ENCODE measurements at places on chromosomes 13 and 19.
A peak's percentile ranks its signal among the peaks of the same experiment; 100 is the strongest.

DNA sequence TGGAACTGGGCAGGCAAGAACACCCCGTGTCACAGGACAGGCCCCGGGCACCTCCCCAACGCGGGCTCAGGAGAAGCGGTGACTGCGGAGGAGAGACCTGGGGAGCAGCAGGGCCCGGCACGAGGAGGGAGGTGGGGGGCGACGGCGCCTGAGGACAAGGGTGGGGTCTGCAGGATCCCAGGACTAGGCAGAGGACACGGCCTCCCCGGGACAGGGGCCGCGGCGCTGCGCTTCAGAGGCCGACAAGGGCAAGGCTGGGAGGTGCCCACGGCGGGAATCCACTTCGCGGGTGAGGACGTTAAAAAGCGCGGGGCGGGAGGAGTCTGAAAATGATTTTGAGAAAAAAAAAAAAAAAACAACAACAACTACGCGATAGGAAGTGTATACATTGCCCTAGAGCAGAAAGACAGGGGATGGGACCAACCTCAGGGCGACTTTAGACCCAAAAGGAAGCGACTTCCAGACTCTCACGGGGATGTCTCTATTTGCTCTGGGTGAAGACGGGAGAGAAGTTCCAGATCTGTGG is 44.9 kb downstream of the ZNF611 start:
- DNase-seq, result no peak

GRCh38 chr19:7986321-7987113 is 18.9 kb downstream of the ELAVL1 start:
- peak; percentile 77 for DNase-seq

DNA sequence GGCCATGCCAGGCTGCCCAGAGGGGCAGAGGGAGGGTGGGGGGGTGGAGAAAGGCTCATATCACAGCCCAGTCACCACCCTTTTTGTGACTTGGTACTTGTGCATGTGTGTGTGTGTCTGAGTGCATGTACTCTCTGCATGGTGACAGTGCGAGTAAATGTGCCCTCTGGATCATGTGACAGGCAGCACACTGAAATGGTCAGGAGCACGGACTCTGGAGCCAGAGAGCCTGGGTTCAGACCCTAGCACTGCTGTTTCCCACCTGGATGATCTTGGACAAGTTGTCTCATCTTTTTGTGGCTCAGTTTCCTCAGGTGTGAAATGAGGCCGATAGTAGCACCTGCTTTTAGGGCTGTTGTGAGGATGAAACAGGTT is 2.0 kb downstream of the CIC start:
- DNase-seq, result no peak

- DNase-seq, result peak; percentile 84
Observed at GRCh38 chr19:48398375-48399235, 5.1 kb downstream of the GRIN2D start.

DNA sequence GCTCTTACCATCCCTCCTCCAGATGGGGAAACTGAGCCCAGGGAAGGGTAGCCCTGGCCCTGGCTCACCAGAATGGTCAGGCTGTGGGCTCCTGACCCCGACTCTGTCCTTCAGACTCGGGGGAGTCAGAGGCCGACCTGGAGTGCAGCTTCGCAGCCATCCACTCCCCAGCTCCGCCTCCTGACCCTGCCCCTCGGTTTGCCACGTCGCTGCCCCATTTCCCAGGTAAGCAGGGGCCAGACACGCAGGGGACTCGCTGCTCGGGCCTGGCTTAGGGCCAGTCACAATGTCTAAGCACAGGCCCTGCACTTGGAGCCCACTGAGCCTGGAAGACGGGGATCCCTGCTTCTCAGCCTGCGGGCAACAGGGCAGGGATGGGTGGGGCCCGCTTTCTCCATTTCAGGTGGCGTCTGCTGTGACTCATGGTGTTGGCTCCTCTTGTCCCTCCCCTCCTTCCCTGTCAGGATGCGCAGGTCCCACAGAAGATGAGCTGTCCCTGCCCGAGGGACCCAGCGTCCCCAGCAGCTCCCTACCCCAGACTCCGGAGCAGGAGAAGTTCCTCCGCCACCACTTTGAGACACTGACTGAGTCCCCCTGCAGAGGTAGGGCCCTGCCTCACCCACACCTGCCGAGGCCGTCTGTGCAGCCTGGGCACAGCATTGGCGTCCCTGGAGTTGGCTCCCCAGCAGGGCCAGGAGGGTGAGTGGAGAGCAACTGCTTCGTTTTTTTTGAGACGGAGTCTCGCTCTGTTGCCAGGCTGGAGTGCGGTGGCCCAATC is 9.2 kb upstream of the OVOL3 start:
- DNase-seq, result no peak

All from EL (cell line).